ENCODE measurements at places on chromosomes 1 and 21.

- peaks cover 36% of the 10 kb centered on the region for H3K4me1 ChIP-seq
- H3K27ac ChIP-seq, result no peak overlapping the region
- no peaks in the 10 kb centered on the region for H3K36me3 ChIP-seq
- DNase-seq, result peak; percentile 62
- peaks cover 65% of the 10 kb centered on the region for H3K27me3 ChIP-seq
Measured at GRCh38 chr1:245153552-245154428, 995 bp upstream of the KIF26B start.

- H3K4me3 ChIP-seq, result no peak overlapping the region
- no peaks in the 10 kb centered on the region for H3K27me3 ChIP-seq
- no peak for DNase-seq
- H3K27ac ChIP-seq, result no peak overlapping the region
Measured at GRCh38 chr1:99680270-99680669, 34.4 kb downstream of the PALMD start.

DNA sequence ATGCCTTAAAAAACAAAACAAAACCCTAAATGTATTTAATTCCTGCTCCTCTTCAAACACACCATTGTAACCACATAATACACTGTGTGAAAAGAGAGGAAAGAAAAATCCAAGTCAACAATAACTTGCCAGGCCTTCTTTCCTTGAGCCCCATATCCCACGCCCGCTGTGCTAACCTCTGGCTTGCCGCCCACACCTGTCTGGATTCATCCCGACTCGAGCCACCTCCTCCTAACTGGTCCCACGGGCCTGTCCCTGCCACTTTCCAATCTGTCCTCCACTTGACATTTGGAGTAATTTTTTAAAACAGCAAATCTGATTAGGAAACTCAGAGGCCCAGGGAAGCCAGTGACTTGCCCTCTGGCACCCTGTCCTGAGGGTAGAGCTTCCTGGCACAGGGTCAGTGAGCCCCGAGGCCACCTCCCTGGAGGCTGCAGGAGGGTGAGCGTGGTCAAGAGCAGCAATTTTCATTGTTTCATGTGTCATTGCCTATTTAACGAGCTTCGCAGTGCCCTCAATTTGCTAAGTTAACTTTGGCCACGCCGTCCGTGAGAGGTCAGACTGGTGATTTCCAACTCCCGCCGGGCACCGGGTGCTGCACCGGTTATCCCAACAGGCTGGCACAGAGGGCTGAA, 54.1 kb downstream of the B3GALT5 start:
- H3K4me3 ChIP-seq, result no peak overlapping the region
- H3K4me1 ChIP-seq, result no peaks in the 10 kb centered on the region
- H3K27me3 ChIP-seq, result no peaks in the 10 kb centered on the region
- no peak overlapping the region for H3K27ac ChIP-seq
- no peaks in the 10 kb centered on the region for H3K36me3 ChIP-seq
- DNase-seq, result no peak

GRCh38 chr1:47810964-47811682, 186.1 kb downstream of the TRABD2B start:
- H3K4me1 ChIP-seq, result no peaks in the 10 kb centered on the region
- no peak overlapping the region for H3K4me3 ChIP-seq
- H3K27me3 ChIP-seq, result no peaks in the 10 kb centered on the region

GRCh38 chr1:229430761-229431283, 3.1 kb downstream of the ACTA1 start:
- no peak overlapping the region for H3K27ac ChIP-seq
- no peak overlapping the region for H3K4me3 ChIP-seq
- peaks cover 73% of the 10 kb centered on the region for H3K27me3 ChIP-seq
- H3K4me1 ChIP-seq, result peaks cover 37% of the 10 kb centered on the region
- DNase-seq, result peak; percentile 53

- H3K27ac ChIP-seq, result no peak overlapping the region
- DNase-seq, result no peak
- H3K4me3 ChIP-seq, result no peak overlapping the region
Measured at GRCh38 chr1:3022511-3022973, 1.3 kb downstream of the ACTRT2 start.

- no peaks in the 10 kb centered on the region for H3K27me3 ChIP-seq
- no peak overlapping the region for H3K27ac ChIP-seq
- H3K4me1 ChIP-seq, result no peaks in the 10 kb centered on the region
- no peaks in the 10 kb centered on the region for H3K36me3 ChIP-seq
- DNase-seq, result no peak
Measured at GRCh38 chr1:237211031-237211430, 169.0 kb downstream of the RYR2 start.

DNA sequence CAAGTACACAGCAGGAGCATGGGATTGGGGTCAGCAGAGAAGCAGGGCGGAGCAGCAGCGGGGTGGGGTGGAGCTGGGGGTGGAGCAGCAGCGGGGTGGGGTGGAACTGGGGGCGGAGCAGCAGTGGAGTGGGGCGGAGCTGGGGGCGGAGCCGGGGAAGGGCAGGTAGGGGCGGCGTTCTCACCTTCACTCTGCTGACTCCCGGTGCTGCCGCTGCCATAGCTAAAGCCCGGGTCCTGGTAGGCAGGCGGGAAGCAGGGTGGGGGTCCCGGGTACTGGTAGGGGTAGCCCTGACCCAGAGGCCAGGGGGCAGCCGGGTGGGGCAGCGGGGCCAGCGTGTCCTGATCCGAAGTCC, 6.7 kb downstream of the TAS1R3 start:
- H3K27me3 ChIP-seq, result no peaks in the 10 kb centered on the region
- no peak for DNase-seq
- no peak overlapping the region for H3K27ac ChIP-seq
- H3K4me1 ChIP-seq, result no peaks in the 10 kb centered on the region
- H3K36me3 ChIP-seq, result peaks cover 61% of the 10 kb centered on the region

- no peaks in the 10 kb centered on the region for H3K36me3 ChIP-seq
- DNase-seq, result no peak
- H3K27me3 ChIP-seq, result peaks cover 19% of the 10 kb centered on the region
- H3K4me1 ChIP-seq, result no peaks in the 10 kb centered on the region
- H3K27ac ChIP-seq, result no peak overlapping the region
Measured at GRCh38 chr1:203142684-203143408, 15.3 kb downstream of the ADORA1 start.

- peaks cover 42% of the 10 kb centered on the region for H3K27me3 ChIP-seq
- H3K4me3 ChIP-seq, result no peak overlapping the region
- peaks cover 13% of the 10 kb centered on the region for H3K4me1 ChIP-seq
Measured at GRCh38 chr1:1284221-1285101, 4.2 kb downstream of the SCNN1D start.
